ENCODE measurements at places on chromosomes 16 and 17. TPM values are rescaled to one million over a fixed set of nuclear protein-coding genes. Genes with fewer than 3 reads are reported as not detected.

The KRTAP4-4 gene
- not detected for total RNA-seq

The CCL11 gene
- not detected for total RNA-seq

The NPIPA3 gene
- total RNA-seq = not detected

The CRHR1 gene
- not detected for total RNA-seq

The IL21R gene
- total RNA-seq = 0.34 TPM

The KRTAP4-5 gene
- not detected for total RNA-seq

The CDYL2 gene
- 1.8 TPM for total RNA-seq

- DNase-seq = no peak
These were observed 247.0 kb upstream of the CIBAR2 start for GRCh38 chr16:85359147-85359822.

DNA sequence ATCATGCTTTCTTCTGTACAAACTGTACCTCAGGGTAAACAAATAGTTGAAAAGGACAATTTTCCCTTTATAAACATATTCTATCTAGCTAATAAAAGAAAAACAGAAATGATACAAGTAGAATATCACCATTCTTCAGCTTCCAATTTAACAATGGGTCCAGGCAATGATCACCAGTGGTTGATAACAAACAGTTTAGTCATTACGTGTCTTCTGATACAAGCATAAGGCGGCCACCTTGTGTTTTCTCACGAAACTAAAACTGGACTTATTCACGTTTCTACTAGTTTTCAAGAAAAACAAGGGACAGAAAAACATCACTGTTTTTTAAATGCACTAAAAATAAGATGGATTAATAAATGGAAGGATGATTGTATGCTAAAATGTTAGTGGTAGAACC is 58.3 kb downstream of the STH start:
- DNase-seq = no peak

GRCh38 chr17:48262982-48263730 is 155.6 kb downstream of the SNX11 start:
- DNase-seq = no peak

- DNase-seq = no peak
These were observed 45.7 kb downstream of the AATF start for GRCh38 chr17:36994438-36994837.

- no peak for DNase-seq
These were observed 4.7 kb downstream of the PFAS start for GRCh38 chr17:8253801-8254200.

- peak; percentile 86 for DNase-seq
These were observed 17.9 kb upstream of the ZFHX3 start for GRCh38 chr16:73065632-73066330.

DNA sequence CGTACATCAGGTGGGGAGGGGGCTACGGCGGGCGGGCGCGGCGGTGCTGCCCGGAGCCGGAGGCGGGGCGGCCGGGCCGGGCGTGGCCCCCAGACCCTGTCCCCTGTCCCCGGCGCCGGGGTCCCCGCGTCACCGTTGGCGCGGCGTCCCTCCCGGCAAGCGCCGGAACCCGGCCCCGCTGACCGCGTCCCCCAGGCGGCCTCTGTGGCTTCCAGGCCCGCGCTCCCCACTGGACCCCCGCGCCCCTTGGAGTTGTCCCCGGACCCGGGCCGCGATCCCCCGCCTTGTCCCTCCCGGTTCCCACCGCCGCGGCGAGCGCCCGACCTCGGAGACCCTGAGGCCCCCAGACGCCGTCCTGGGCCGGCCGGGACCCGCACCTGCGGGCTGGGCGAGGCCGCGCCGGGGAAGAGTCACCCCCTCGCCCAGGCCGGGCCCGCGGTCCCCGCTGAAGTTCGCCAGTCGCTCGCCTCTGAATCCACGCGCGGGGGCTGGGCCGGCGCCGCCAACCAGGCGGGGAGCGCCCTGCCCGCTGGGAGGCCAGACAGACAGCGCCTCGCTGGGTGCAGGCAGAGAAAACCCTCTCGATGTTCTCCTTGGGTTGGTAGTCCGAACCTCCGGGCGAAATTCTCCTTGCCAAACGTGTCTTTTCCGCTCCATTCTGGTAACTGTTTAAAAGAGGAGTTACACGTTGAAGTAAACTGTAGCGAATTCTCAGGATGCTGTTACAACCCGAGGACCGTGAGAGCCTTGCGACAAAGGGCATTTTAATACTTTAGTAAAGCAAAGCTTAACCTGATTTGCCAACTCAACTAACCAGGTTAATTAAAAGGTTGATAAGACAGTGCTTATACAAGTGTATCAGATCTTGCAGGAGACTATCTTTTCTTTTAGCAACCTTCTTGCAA is 761 bp downstream of the GAN start:
- DNase-seq = peak; percentile 86

- DNase-seq = no peak
These were observed 66.9 kb upstream of the RCVRN start for GRCh38 chr17:9971991-9972390.

DNA sequence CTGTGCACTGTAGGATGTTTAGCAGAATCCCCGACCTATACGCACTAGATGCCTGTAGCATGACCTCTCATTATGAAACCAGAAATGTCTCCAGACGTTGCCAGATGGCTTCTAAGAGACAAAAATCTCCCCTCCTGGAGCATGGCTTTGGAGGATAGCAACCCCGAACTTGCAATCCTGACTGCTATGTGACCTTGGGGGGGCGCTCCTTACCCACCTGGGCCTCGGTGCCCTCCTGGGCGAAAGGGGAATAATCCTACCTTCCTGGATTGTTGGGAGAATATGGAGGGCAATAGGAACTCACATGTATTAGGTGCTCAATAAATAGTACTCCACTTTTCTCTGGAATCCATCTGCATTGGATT is 8.1 kb downstream of the MRM1 start:
- DNase-seq = no peak

- peak; percentile 96 for DNase-seq
These were observed at the start of gene TBX2 for GRCh38 chr17:61399131-61400065. TBX2 (plus strand) TSS chr17:61399843; CDS start chr17:61400177, 334 bp downstream.

GRCh38 chr16:87535855-87536794 is 43.3 kb upstream of the ZCCHC14 start:
- DNase-seq = no peak

DNA sequence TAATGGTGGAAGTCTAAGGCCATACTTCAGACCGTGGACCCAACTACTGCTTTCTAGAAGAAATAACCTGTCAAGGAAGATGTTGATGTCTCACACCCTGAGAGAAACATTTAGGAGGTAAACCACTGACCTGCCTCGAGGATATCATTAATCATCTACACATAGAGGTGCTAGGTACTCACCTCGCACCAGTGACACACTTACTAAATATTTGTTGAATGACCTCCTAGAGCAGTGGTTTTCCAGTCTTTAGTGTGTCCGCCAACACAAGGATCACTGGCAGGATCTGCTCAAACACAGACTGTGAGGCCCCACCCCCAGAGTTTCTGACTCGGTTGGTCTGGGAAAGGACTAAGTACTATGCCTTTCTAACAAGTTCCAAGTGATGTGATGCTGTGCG is 197.4 kb upstream of the CACNG5 start:
- DNase-seq = no peak
